Stimulated activated CD8-positive, alpha-beta memory T cell treated with anti-CD3 and anti-CD28 coated beads, Interleukin-7, amount 100 ng/mL, for 48 hours (primary cell): ENCODE measurements at places on chromosomes 6 and 20.

DNA sequence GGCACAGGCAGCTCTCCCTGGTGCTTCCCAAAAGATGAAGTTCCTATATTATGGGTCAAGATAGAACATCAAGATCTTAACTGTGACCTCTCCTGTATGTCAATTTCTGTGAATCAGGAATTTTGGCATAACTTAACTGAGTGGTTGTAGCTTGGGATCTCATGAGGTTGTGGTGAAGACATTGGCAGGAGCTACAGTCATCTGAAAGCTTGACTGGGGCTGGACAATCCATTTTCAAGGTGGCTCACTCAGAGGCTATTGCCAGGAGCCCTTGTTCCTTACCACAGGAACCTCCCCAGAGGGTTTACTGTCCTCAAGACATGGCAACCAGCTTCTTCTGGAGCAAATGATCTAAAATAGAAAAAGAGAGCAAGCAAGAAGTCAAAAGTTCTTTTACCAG lies 252.2 kb downstream of the ADGB start:
- DNase-seq = no peak

GRCh38 chr6:69181964-69182363 lies 546.9 kb downstream of the ADGRB3 start:
- no peak for DNase-seq

DNA sequence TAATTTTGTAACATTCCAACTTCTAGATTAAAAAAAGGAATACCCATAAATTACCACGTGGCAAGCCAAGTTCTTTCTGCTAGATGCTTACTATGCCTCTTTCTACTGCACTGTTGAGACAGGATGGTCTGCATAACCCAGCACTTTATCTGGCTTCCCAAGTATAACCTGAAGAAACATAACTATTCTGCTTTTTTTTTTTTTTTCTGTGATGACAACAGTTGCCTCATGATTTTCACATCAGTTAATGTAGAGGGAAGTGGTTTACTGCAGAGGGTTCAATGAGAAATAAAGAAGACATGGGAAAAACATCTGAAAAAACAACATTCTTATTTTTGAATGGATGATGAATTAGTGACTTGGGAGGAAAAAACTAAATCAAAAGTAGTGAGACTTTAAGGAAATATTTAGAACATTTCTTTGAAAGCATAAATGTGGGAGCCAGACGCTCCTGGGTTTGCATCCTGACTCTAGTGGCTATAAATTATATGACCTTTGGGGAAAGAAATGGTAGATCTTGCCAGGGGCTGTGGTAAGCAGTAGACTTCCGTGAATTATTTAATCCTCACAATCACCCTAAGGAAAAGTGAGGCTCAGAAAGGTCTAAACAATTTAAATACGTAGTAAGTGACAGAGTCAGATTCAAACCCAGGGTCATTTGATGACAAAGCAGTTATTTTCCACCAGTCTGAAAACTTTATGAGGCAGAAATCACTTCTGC lies 230.7 kb downstream of the PHACTR1 start:
- DNase-seq = no peak

DNA sequence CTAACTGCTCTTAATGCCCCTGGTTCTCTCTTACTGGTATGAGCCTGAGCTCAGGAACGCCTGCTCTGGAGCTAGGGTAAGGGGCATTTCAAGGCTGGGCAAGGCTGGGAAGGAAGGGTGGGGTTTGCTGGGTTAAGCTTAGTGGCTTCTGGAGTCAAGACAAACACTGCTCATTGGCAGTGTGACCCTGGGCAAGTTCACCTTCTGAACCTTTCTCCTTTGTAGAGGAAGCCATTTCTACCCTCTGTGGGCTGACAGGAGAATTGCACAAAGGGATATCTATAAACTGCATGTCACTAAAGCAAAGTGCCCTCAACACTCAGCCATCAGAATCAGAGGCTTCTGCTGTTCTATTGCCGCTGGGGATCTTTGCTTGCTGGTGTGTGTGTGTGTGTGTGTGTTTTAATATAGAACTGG lies 20.3 kb upstream of the LRRN4 start:
- DNase-seq = no peak

- DNase-seq = no peak
Observed at GRCh38 chr6:158784505-158784904, 34.7 kb downstream of the EZR start.

DNA sequence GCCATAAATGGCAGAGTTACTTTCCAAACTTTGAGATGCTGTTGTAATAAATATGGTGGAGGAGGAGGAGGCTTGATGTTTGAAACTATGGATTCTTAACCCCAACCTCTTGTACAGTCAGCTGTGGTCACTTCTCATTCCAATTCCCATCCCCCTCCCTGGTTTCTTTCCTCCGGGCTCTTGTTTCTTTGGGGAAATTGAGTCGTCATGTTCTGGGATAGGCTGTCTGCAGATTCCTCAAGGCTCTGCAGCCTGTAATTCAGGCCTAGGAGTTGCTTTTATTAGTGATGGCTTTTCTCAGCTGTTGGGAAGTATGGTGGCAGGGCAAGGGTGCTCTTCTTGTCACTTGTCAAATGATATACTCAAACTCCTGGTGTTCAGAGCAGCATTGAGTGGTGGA lies 2.6 kb downstream of the PTK7 start:
- DNase-seq = no peak

GRCh38 chr6:125868252-125868651 lies 77.5 kb downstream of the NCOA7 start:
- DNase-seq = no peak
